ENCODE measurements at places on chromosomes 4 and X. TPM values are rescaled to one million over a fixed set of nuclear protein-coding genes. Genes with fewer than 3 reads are reported as not detected.

Gene RENBP
- 0.22 TPM for total RNA-seq

Gene PSAPL1
- not detected for total RNA-seq

Gene ZNF674
- 1.6 TPM for total RNA-seq

Gene MMRN1
- not detected for total RNA-seq

Gene KCTD8
- not detected for total RNA-seq

Gene CT47B1
- total RNA-seq = not detected
